GM12878 (cell line): ENCODE measurements at places on chromosomes 13 and 19. TPM values are rescaled to one million over a fixed set of nuclear protein-coding genes. Genes with fewer than 3 reads are reported as not detected.

Gene PNMA8B
- not detected in 2 replicates for total RNA-seq

Gene KIR2DL4
- not detected in 2 replicates for total RNA-seq

Gene NLRP4
- not detected in 2 replicates for total RNA-seq

Gene CCL25
- 10.4 and 11.3 TPM in 2 replicates for total RNA-seq

Gene ELSPBP1
- total RNA-seq = not detected in 2 replicates

Gene CYP4F3
- 2.4 and 2.9 TPM in 2 replicates for total RNA-seq

Gene ZNF835
- total RNA-seq = not detected in 2 replicates

Gene FCHO1
- total RNA-seq = 36.9 and 45.8 TPM in 2 replicates

Gene CNFN
- total RNA-seq = not detected in 2 replicates

Gene ZNF253
- total RNA-seq = 3.7 and 4.8 TPM in 2 replicates

Gene IQCN
- 0.54 and 0.64 TPM in 2 replicates for total RNA-seq

Gene UBE2M
- 100 and 105 TPM in 2 replicates for total RNA-seq

- DNase-seq = no peak
Measured at GRCh38 chr19:16853066-16853465, 23.9 kb downstream of the SIN3B start.

DNA sequence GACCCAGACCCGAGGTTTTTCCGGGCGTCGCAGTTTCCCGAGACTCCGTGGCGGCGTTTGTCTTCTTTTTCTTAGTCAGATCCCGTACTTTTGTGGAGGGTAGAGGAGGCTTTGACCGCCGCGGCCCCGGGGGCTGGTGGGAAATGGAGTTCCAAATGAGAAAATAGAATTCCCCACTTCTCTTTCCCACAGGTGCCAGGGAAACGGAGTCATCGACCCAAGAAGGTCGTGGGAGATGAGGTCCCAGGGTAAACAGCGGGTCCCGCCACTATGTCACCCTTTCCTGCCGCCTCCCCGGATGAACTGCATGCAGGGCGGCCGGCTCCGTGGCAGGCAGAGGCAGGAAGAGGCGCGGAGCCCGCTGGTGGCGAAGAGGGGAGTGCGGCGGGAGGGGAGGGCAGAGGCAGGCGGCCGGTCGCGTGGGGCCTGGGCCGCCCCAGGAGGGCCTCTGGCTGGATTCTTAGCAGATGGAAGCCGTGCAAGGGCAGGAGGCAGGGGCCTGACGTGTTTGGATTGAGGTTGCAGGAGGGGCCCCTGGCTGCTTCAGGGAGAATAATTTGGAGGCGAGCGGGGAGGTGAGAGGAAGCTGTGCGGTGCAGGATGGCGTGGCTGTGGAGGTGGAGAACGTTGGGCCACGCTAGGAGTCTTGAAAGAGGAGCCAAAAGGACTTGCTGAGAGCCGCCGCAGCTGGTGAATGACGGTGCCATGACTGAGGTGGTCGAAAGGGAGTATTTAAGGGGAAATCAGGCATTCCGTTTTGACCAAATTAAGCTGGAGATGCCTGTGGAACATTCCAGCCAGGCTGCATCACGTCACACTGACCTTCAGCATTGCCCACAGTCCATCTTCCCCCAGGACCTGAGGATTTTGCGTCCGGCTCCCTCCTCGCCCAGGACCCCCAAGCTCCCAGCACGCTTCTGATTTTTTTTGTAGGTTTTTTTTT is 11.7 kb downstream of the CYTH2 start:
- DNase-seq = no peak

- DNase-seq = no peak
Measured at GRCh38 chr13:105773241-105773640, 762.2 kb downstream of the EFNB2 start.

DNA sequence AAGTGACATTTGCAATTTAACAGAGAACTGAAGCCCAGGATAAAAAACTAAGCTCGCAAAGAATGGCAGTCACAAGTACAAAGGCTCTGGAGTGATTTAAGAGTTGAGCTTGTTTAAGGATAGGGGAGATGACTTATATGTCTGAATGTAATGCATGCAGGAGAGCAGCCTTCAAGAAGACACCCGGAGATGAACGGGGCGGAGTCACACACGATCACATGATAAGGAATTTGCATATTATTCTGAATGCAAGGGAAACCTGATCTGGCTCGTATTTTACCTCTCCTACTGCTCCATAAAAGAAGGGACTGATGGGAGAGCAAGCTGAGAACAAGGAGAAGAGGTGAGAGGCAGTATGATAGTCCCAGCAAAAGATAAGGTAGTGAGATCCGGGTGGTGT is 12.9 kb downstream of the TBC1D4 start:
- no peak for DNase-seq

GRCh38 chr19:33390101-33390907 is 16.8 kb downstream of the CEBPG start:
- DNase-seq = no peak

DNA sequence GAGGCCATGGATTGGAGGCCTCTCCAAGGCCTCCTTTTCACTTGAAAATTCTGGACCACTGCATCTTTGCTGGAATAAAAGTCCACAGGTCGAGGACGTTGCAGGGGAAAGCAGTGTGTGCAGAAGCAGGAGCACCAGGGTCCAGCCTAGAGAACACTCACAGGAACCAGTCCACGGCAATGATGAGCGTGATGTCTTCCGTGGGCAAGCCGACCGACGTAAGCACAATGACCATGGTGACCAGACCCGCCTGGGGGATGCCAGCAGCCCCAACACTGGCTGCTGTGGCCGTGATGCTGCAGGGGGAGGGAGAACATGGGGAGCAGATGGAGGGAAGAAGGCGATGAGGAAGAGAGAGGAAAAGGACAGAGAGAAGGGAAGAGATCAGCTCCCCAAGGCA is 11.5 kb downstream of the OR7C2 start:
- no peak for DNase-seq

- no peak for DNase-seq
Measured at GRCh38 chr13:43831088-43831487, 44.3 kb upstream of the ENOX1 start.

DNA sequence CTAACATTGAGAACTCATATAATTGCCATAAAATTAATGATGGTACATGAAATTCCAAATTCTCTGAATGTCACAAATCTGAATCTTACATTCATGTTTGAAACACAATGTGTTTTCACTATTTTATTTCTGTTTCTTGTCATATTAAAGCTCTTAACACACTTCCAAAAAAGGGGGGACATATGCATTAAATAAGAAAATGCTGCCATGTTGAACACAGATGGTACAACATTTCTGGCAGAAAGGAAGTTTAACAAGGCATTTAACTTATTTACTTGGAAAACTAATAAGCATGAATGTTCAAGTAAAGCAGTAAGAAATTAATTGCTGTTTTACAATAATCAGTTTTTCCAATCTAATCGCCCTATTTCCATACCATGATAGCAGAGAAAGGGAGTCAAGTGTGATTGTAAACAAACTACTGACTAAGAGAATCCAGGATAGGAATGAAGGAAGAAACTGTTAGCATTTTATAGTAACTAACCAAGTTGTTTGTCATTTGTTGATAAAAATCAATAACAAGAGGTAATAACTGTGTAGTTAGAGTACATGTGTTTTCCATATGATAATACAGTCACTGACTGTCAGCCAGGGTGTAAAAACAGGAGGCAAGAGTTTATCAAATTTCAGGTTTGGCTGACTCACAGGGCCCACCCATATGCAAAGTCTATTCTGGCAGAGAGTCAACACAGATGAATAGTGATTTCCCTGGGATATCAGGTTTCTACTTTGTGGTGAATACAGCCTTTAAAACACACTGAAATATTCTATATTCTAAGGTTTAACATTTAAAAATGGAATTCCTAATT is 5.7 kb upstream of the FOXO1 start:
- no peak for DNase-seq

- no peak for DNase-seq
Measured at GRCh38 chr19:46610413-46610775, 9.3 kb downstream of the CALM3 start.

DNA sequence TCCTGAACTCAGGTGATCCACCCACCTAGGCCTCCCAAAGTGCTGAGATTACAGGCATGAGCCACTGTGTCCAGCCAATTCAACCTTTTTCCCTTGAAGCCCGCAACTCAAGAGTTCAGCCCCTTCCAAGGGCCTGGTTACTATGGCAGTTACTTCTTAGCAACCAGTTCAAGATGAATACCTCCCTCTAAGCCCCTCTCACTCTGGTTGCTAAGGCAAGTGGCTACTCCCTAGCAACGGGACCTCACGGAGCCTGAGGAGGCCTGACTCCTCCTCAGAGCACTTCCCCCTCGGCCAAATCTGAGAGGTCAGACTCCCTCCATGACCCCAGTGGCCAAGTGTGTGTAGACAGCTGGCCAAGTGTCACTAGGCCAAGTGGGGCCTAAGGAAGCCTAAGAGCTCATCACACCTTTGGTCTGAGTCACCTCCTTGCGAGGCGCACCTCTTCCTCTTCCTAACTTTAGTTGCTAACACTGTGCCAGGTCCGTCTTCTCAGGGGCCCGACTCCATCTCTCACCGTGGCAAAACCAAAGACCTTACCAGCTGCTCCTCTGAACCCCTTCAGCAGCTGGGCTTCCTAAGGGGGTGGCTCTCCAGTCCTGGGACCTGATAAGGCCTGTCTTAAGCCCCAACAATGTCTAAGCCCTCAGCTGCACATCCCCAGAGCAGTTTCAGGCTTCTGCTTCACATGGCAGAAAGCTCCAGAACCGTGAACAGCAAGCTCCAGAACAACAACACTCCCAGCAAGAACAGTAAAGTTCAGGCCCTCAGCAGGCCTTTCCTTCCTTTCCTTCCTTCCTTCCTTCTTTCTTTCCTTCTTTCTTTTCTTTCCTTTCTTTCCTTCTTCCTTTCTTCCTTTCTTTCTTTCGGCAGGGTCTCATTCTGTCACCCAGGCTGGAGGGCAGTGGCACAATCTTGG is 9.6 kb downstream of the CD37 start:
- DNase-seq = no peak

DNA sequence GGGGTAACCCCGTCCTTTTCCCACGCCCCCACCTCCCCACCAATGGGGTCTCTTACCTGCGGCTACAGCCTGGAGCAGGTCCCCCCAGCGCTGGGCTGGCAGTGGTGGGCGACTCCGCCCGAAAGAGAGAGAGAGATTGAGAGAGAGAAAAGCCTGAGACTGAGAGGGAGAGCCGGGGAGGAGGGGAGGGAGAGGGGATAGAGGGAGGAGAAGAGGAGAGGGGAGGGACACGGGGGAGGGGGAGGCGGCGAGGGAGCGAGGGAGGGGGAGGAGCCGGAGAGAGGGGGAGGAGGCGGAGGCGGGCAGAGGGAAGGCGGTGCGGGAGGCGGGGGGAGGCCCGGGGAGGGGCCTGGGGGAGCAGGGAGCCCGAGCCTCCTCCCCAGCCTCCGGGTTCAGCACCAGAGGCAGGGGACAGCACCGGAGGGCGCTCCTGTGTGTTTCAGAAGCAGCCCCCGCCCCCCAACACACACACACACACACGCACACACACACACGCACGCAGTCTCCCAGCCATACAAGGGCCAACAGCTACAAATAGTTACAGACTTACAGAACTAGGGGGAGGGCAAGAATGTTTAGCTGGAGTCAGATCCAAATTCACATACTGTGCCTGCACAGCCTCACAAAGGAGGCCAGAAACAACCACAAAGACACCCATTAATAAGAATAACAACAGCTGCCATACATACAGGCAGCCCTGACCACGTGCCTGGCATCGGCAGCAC is at the start of gene SLC8A2:
TSS of gene SLC8A2 (minus strand) at position 161 of the 725 bp plus-strand sequence. CDS start 5,490 bp downstream, outside the sequence.
- no peak for DNase-seq

DNA sequence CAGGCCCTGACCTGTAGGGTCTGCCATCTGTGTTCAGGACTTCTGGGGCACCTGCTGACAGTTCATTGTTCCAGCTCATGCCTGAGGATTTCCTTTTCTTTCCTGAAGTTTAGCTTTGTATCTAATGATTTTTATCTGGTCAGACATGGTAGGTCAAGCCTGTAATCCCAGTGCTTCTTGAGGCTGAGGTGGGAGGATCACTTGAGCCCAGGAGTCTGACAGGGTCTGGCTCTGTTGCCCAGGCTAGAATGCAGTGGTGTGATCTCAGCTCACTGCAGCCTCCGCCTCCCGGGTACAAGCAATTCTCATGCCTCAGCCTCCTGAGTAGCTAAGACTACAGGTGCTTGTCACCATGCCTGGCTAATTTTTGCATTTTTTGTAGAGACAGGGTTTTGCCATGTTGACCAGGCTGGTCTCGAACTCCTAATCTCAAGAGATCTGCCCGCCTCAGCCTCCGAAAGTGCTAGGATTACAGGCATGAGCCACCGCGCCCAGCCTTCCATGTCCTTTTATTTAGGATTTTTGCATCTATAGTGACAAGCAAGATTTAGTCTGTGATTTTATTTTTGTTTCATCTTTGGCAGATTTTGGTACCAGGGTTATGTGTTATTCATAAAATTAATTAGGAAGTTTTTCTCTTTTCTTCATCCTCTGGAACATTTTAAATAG is 33.2 kb downstream of the CHST8 start:
- no peak for DNase-seq

GRCh38 chr13:109204657-109205056 is 575.2 kb downstream of the MYO16 start:
- DNase-seq = no peak

DNA sequence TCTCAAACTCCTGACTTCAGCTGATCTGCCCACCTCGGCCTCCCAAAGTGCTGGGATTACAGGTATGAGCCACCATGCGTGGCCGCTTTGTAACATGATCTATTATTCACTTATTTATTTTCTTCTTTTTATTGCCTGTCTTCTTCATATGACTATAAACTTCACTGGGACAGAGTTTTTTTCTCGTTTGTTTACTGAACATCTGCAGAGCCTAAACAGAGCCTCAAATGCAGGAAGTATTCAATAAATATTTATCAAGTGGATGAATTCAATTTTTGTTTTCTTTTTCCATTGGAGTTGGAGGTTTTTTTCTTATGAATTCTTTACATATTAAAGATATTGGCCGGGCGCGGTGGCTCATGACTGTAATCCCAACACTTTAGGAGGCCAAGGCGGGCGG is 54.7 kb downstream of the SKA3 start:
- DNase-seq = no peak

- no peak for DNase-seq
Measured at GRCh38 chr19:3270902-3271301, 46.4 kb downstream of the CELF5 start.

GRCh38 chr19:29526730-29527499 is 1.1 kb downstream of the VSTM2B start:
- DNase-seq = no peak

DNA sequence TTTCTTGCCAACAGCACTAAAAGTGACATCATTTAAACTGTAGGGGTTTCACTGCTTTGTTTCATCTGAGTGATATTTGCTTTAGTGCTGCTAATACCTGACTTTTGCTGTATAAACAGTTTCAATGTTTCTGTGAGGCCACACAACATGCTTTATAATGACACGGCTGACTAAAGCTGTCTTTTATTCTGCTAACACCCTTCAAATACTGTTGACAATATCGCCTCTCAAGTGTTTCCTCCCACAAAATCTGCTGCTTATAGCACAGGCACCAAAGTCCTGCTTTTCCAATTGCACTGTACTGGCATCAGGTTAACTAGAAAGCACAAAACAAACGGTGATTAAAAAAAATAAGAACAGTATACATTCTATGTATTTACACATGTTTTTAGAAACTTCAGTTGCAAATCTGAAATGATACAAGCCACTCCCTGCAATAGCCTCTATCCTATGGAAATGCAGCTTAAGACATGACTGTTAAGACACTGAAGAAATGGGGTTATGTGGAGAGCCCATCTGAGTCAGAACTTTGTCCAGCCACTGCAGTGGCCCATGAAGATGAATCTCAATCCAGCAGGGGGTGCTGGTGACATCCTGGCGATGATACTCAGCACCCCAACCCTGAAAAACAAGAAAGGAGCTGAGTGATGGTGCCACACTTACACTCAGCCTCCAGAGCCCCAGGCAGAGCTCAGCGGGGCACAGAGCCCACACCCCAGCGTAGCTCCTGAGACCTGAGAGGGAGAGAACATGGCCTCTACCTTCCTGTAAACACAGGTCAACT is 29.4 kb downstream of the RFXAP start:
- no peak for DNase-seq

- no peak for DNase-seq
Measured at GRCh38 chr13:48318821-48319511, 15.4 kb downstream of the RB1 start.

- DNase-seq = no peak
Measured at GRCh38 chr13:67100730-67101129, 129.4 kb downstream of the PCDH9 start.
